ENCODE measurements at places on chromosomes 16 and 17.

DNA sequence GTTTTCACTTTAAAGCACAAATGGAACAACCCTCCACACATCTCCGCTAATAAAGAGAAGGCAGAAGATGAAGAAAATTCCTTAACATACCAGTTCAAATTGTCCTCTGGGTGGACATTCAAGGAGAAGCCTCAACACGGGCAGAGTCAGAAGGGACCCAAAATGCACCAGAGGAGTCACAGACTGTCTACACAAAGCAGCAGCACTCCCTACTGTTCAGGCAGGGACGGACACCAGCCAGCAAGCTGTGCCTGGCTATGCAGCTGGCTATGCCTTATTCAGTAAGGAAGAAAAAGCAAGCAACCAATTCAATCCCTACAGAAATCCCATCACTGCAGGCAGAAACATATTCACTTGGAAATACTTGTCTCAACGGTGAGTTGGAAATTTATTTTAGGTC is 8.1 kb downstream of the DNAJC7 start:
- H3K4me3 ChIP-seq: no peak overlapping the region
- H3K4me1 ChIP-seq: peaks cover 61% of the 10 kb centered on the region
- DNase-seq: no peak
- no peaks in the 10 kb centered on the region for H3K27me3 ChIP-seq
- H3K27ac ChIP-seq: no peak overlapping the region

- no peak overlapping the region for H3K4me3 ChIP-seq
- DNase-seq: no peak
- no peaks in the 10 kb centered on the region for H3K36me3 ChIP-seq
- peaks cover 9% of the 10 kb centered on the region for H3K4me1 ChIP-seq
- H3K27ac ChIP-seq: no peak overlapping the region
- H3K27me3 ChIP-seq: no peaks in the 10 kb centered on the region
These were observed 107.6 kb downstream of the BANP start for GRCh38 chr16:88058817-88059216.

DNA sequence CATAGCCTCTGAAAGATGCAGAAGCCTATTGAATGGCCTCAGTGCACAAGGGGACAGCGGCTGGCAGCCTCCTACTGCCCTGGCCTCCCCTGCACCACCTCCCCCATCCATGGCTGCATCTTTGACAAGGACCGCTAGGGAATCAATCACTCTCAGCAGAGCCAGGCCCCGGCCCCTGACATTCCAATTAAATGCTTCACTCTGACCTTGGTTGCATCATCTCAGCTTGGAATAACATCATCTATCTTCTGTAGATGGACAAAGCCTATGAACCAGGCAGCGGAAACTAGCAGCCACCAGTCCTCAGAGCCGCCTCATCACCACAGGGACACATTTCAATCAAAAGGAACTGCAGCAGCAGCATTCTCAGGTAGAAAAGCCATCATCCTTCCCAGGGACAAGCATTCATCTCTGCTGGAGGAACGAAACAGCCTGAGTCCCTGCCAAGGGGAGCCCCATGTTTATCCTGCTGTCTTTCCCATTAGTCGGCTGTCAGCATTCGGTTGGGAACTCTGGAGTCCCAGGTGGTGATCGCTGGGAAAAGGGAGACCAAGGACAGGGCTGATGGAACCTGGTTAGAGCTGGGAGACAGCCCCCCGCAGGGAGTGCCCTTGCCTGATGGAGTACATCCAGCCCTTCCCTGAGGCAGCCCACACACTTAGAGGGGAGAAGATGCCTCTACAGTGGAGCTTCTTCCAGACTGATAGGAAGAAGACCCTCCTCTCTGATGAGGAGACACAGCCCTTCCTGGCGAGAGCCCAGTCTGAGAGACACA is 11.5 kb upstream of the TMEM132E start:
- no peak overlapping the region for H3K4me3 ChIP-seq
- DNase-seq: no peak

DNA sequence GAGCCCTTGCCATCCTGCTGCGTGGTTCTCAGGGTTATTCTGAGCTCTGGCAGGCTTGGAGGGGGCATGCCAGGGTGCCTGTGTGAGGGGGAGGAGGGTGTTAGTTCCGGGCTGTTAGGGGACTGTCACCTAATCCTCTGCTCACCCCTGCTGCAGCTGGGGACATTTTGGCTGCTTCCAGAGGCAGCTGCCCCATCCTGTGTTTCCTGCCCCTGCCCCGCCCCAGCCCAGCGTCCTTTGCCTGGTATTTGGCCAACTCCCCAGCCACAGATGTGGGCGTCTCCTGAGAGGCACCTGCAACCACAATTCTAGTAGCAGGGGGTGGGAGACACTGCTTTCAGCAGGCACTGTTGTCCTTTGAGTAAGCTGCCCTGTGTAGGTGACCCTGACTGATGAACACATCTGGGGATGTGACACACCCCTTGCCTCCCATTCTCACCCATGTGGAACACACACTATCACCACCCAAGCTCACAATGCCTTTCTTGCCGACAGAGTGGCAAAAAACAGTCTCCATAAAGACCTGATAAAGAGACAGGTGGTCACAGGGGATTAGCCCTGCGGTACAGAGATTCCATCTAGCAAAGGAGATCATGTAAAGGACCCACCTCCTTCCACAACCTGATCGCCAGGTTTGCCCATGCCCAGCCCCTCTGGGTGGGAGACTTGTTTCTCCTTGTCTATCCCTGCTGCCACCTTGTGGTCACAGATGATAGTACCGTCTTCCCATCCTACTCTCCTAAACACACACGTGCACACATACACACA is at the start of gene CHRNE:
Gene CHRNE, minus strand, starts transcription at position 48 of the 768 bp plus-strand sequence. Its CDS starts 35 bp downstream, at position 13.
- no peak within 1 kb of the TSS for H3K27ac ChIP-seq
- no peaks in the 10 kb centered on the region for H3K36me3 ChIP-seq
- peaks cover 16% of the 10 kb centered on the region for H3K4me1 ChIP-seq
- H3K4me3 ChIP-seq: no peak within 1 kb of the TSS
- DNase-seq: peak; percentile 42

DNA sequence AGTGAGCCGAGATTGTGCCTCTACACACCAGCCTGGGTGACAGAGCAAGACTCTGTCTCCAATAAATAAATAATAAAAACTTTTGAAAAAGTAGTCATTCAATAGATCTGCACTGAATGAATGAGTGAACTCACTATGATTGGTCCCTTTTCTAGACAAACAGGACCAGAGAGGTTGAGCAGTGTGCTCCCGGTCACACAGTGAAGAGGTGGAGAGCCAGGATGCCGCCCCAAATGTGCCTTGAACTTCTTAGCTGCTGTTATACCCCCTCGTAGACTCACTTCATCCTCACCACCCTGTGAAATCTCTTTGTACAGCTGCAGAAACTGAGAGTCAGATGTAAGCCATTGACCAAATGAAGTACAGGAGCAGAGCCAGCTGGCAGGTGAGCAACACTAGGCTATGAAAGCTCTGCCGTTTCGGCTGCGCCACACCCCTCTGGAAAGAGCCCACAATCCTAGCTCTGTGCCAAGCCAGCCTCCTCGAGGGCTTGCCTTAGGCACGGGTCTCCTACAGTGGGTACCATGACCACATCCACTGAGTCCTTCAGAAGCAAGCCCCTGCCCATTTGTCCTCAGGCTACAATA is 7.8 kb upstream of the KIAA0513 start:
- H3K27me3 ChIP-seq: no peaks in the 10 kb centered on the region
- DNase-seq: no peak
- H3K4me1 ChIP-seq: no peaks in the 10 kb centered on the region
- H3K36me3 ChIP-seq: no peaks in the 10 kb centered on the region
- no peak overlapping the region for H3K27ac ChIP-seq

DNA sequence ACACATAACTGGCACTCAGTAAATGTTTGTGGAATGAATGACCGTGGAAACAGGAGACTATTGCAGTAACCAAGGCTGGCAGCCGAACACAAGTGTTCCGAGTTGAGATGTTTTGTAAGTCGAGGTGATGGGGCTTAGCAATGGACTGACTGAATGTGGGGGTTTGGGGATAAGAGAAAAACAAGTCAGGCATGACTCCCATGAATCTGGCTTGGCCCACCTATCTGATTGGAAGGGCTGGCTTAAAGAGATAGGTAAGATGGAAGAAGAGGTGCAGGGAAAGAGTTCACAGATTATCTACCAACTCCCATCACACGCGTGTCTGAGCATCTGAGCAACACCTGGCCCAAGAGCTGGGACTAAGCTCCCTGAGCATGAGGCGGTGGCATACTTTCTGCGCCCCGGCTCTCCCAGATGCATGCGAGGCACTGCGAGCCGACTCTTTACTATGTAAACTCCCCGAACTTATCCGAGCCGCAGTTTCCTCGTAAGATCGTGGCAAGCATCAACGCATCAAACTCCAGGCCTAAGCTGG is 539 bp downstream of the IFT20 start:
- peaks cover 45% of the 10 kb centered on the region for H3K4me1 ChIP-seq
- no peak for DNase-seq
- peak overlapping the region; percentile 94 for H3K27ac ChIP-seq
- H3K27me3 ChIP-seq: no peaks in the 10 kb centered on the region
- H3K36me3 ChIP-seq: peaks cover 6% of the 10 kb centered on the region

All from thoracic aorta (tissue), 2 donors.